ENCODE measurements at places on chromosomes 3 and 15. TPM values are rescaled to one million over a fixed set of nuclear protein-coding genes. Genes with fewer than 3 reads are reported as not detected.

Gene TRH
- not detected for total RNA-seq

Gene NR1D2
- total RNA-seq, result 43.2 TPM

- no peaks in the 10 kb centered on the region for H3K36me3 ChIP-seq
- peaks cover 10% of the 10 kb centered on the region for H3K27me3 ChIP-seq
- no peak overlapping the region for H3K27ac ChIP-seq
- DNase-seq, result no peak
- no peaks in the 10 kb centered on the region for H3K4me1 ChIP-seq
Measured at GRCh38 chr15:70172566-70173225, 75.0 kb upstream of the TLE3 start.

DNA sequence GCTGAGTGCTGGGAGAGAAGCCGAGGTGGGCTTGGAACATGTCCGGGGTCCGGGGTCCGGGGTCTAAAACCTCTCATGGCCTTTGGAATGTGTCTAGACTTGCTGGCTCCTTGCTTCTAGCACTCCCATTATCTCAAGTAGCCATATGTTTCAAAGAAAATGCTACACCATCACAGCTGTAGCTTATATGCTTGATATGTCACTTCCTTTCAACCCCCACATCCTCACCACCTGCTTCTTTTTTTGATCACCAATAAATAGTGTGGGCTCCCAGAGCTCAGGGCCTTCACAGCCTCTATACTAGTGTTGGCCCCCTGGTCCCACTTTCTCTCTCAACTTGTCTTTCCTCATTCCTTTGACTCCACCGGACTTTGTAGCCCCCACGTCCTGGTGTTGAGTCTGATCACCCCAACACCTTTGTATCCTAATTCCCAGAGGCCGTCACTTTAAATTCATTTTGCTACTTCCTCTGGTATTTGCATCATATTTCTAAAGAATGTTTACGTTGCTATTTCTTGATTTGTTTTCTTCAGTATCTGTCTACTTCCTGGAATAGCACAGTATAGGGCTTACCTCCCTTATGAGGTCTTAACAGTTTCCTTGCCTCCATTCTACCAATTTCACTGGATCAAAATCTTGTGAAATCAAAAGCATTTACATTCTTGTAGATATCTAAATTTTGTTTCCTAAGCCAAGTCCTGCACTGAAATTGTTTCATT lies 71.9 kb upstream of the CHRNB4 start:
- no peaks in the 10 kb centered on the region for H3K36me3 ChIP-seq
- DNase-seq, result no peak
- no peaks in the 10 kb centered on the region for H3K4me1 ChIP-seq
- peaks cover 4% of the 10 kb centered on the region for H3K27me3 ChIP-seq
- H3K27ac ChIP-seq, result no peak overlapping the region

GRCh38 chr3:11198070-11198469 lies 43.8 kb downstream of the HRH1 start:
- H3K4me3 ChIP-seq, result no peak overlapping the region
- no peaks in the 10 kb centered on the region for H3K36me3 ChIP-seq
- H3K27me3 ChIP-seq, result no peaks in the 10 kb centered on the region
- peaks cover 11% of the 10 kb centered on the region for H3K4me1 ChIP-seq
- no peak overlapping the region for H3K27ac ChIP-seq
- no peak for DNase-seq

DNA sequence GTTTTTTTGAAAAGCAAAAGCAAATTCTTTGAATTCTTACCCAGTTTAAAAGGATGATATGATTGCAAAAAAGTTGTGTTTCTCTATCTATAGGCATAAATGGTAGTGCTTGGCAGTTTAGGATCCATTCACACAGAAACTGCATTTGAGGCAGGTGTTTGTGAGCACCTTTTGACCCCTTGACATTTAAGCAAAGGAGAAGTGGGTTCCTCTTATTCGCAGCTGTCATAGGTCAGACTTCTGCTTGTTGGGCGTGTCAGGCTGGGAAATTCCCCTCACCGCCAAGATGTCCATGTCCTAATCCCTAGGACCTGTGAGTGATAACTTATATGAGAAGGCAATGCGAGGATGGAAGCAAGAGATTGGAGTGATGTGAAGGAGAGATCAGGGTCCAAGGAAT lies 67.4 kb downstream of the SH3GL3 start:
- H3K4me1 ChIP-seq, result no peaks in the 10 kb centered on the region
- H3K27me3 ChIP-seq, result 0 out of 2 replicates have a peak, but pooled peaks cover 3% of the 10 kb centered on the region
- no peak overlapping the region for H3K4me3 ChIP-seq
- H3K27ac ChIP-seq, result no peak overlapping the region
- DNase-seq, result no peak

GRCh38 chr15:55277116-55277564 lies 12.5 kb downstream of the RAB27A start:
- peaks cover 15% of the 10 kb centered on the region for H3K4me1 ChIP-seq
- no peaks in the 10 kb centered on the region for H3K27me3 ChIP-seq
- H3K4me3 ChIP-seq, result no peak overlapping the region

DNA sequence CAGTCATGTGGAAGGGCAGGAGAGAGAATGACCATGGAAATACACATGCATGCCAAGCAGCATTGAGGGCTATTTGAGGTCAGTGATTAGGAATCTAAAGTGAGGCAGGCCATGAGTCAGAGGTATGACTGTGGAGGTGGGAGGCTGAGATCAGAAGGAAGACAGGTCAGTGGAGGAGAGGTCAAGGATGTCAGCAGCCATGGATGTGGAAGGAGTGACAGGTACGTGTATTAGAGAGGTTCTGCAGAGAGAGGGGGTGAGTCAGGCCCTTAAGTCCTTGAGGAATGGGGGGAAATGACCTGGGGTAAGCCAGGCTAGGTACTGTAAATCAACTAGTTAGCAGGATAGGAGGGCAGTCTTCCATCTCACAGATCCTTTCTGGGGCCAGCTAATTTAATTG lies 166.6 kb downstream of the ANO10 start:
- DNase-seq, result no peak
- no peak overlapping the region for H3K4me3 ChIP-seq
- H3K4me1 ChIP-seq, result no peaks in the 10 kb centered on the region
- no peaks in the 10 kb centered on the region for H3K27me3 ChIP-seq
- H3K36me3 ChIP-seq, result no peaks in the 10 kb centered on the region
- no peak overlapping the region for H3K27ac ChIP-seq

GRCh38 chr15:60751985-60752952 lies 273.3 kb upstream of the ICE2 start:
- peak; percentile 35 for DNase-seq
- H3K4me1 ChIP-seq, result peaks cover 7% of the 10 kb centered on the region
- H3K27ac ChIP-seq, result peak overlapping the region; percentile 28
- H3K27me3 ChIP-seq, result no peaks in the 10 kb centered on the region
- H3K4me3 ChIP-seq, result peak overlapping the region; percentile 41

- peaks cover 50% of the 10 kb centered on the region for H3K4me1 ChIP-seq
- H3K36me3 ChIP-seq, result no peaks in the 10 kb centered on the region
- no peak for DNase-seq
- peak overlapping the region; percentile 53 for H3K27ac ChIP-seq
- H3K27me3 ChIP-seq, result no peaks in the 10 kb centered on the region
- H3K4me3 ChIP-seq, result no peak overlapping the region
Measured at GRCh38 chr15:75107516-75107907, 84.1 kb downstream of the PPCDC start.

GRCh38 chr15:78991476-78991875 lies 46.6 kb upstream of the CTSH start:
- no peaks in the 10 kb centered on the region for H3K36me3 ChIP-seq
- no peak overlapping the region for H3K4me3 ChIP-seq
- no peaks in the 10 kb centered on the region for H3K27me3 ChIP-seq
- H3K4me1 ChIP-seq, result peaks cover 28% of the 10 kb centered on the region

DNA sequence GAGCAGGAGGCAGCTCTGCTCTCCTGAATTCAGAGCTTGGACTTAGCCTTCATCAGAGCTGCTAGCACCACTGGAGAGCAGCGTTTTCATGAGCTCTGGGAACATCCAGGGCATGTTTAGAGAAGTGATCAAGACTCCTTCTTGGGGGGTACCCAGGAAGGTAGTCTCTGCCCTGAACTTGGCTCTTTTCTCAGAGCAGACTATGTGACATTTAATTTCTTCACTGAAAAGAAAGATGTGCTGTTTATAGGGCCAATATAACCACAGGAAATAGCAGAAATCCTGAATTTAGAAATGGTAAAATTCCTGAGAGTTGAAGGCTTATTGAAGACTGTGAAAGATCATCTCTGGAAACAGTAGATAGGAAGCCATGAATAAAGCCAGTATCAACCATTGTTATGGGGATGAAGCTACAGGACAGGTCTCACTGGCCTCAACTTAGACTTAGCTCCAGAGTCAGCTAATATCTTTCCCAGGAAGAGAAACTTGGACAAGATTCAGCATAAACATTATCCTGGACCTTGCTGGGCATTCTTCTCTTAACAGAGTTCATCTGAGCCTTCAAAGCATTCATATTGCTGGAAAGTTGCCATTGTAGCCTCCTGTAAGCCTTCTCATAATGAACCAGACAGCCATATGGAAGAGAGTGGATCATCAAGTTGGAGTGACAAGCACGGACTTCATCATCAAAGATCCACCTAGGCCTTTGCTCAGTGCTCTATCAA lies 386.6 kb upstream of the THBS1 start:
- peaks cover 51% of the 10 kb centered on the region for H3K4me1 ChIP-seq
- no peak for DNase-seq
- no peaks in the 10 kb centered on the region for H3K36me3 ChIP-seq
- peak overlapping the region; percentile 25 for H3K27ac ChIP-seq

GRCh38 chr15:40313531-40314398 lies 6.0 kb upstream of the PLCB2 start:
- H3K4me3 ChIP-seq, result no peak overlapping the region
- peak; percentile 80 for DNase-seq
- H3K36me3 ChIP-seq, result no peaks in the 10 kb centered on the region
- H3K27ac ChIP-seq, result no peak overlapping the region
- no peaks in the 10 kb centered on the region for H3K27me3 ChIP-seq

DNA sequence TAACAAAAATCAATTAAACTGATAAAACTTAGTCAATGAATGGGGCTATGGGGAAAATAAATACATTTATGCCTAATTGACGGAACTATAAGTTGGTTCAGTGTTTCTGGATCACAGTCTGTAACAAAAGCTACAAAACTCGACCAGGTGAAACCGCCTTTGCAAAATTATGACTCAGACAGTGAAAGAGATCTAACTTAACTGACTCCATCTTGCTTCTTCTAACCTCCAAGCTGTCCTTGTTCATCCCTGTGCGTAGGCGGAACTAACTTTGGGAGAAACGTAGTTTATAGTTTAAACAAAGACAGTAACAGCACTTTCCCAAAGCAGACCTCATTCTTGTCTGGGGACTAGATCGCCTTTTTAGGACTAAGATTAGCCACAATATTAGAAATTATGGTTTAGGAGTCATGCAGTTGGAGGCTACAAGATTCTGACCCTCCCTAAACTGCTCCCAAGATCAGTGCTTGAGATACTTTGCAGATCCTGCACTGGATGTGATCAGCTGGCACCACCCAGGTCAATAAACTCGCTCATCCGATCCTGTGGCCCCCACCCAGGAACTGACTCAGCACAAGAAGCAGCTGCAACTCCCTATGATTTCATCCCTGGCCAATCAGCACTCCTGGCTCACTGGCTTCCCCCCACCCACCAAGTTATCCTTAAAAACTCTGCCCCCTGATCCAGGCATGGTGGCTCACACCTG lies 7.2 kb upstream of the MFGE8 start:
- no peak overlapping the region for H3K4me3 ChIP-seq
- peaks cover 29% of the 10 kb centered on the region for H3K4me1 ChIP-seq
- peak overlapping the region; percentile 38 for H3K27ac ChIP-seq
- no peaks in the 10 kb centered on the region for H3K36me3 ChIP-seq
- H3K27me3 ChIP-seq, result no peaks in the 10 kb centered on the region
- peak; percentile 55 for DNase-seq

DNA sequence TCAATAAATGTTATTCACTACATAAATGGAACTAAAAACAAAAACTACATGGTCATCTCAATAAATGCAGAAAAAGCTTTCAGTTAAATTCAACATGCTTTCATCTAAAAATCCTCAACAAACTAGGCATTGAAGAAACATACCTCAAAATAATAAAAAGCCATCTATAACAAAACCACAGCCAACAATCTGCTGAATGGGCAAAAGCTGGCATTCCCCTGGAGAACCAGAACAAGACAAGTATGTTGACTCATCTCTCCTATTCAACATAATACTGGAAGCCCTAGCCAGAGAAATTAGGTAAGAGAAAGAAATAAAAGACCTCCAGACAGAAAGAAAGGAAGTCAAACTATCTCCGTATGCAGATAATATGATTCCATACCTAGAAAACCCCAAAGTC lies 759.9 kb downstream of the EPHA3 start:
- no peaks in the 10 kb centered on the region for H3K27me3 ChIP-seq
- DNase-seq, result no peak
- no peaks in the 10 kb centered on the region for H3K4me1 ChIP-seq
- no peaks in the 10 kb centered on the region for H3K36me3 ChIP-seq
- no peak overlapping the region for H3K4me3 ChIP-seq

DNA sequence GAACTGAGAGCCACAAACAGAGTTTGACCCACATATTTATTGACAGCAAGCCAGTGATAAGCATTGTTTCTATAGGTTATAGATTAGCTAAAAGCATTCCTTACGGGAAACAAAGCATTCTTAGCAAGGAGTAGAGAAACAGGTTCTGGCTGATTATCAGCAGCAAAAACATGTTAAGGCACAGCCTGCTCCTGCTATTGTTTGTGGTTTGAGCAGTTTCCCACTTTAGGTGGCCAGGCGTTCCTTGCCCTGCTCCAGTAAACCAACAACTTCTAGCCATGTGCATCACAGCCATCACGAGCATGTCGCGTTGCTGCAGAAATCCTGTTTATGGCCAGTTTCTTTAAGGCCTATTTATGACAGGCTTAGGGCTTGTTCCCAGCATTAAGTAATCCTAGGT lies 44.7 kb upstream of the C2CD4B start:
- H3K4me1 ChIP-seq, result no peaks in the 10 kb centered on the region
- H3K27me3 ChIP-seq, result no peaks in the 10 kb centered on the region
- DNase-seq, result no peak
- no peak overlapping the region for H3K27ac ChIP-seq
- no peaks in the 10 kb centered on the region for H3K36me3 ChIP-seq
- H3K4me3 ChIP-seq, result no peak overlapping the region

GRCh38 chr15:86877171-86877631 lies 797.5 kb downstream of the AGBL1 start:
- no peak overlapping the region for H3K4me3 ChIP-seq
- no peak overlapping the region for H3K27ac ChIP-seq
- no peaks in the 10 kb centered on the region for H3K4me1 ChIP-seq

GRCh38 chr3:152646004-152646403 lies 188.9 kb upstream of the P2RY1 start:
- H3K4me3 ChIP-seq, result no peak overlapping the region
- H3K27me3 ChIP-seq, result no peaks in the 10 kb centered on the region
- no peaks in the 10 kb centered on the region for H3K4me1 ChIP-seq
- H3K27ac ChIP-seq, result no peak overlapping the region

GRCh38 chr3:174397848-174398247 lies 461.3 kb upstream of the NAALADL2 start:
- no peak overlapping the region for H3K27ac ChIP-seq
- DNase-seq, result no peak
- H3K27me3 ChIP-seq, result no peaks in the 10 kb centered on the region
- H3K4me1 ChIP-seq, result no peaks in the 10 kb centered on the region
- no peaks in the 10 kb centered on the region for H3K36me3 ChIP-seq
- H3K4me3 ChIP-seq, result no peak overlapping the region

Measured in SJCRH30 (cell line).